ENCODE measurements at places on chromosomes 7 and 10.

- DNase-seq, result no peak
Observed at GRCh38 chr10:13091801-13092200, 8.2 kb upstream of the OPTN start.

DNA sequence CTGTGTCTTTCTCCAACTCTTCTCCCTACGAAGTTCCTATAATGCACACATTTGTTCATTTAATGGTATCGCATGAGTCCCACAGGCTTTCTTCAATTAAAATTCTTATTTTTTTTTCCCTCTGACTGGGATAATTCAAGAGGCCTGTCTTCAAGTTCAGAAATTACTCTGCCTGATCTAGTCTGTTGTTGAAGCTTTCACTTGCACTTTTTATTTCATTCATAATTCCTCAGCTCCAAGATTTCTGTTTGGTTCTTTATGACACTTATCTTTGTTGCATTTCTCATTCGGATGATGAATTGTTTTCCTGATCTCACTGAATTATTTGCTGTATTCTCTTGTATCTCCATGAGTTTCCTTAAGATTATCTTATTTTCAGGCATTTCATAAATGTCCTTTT, 103.9 kb downstream of the RSU1 start:
- DNase-seq, result no peak

DNA sequence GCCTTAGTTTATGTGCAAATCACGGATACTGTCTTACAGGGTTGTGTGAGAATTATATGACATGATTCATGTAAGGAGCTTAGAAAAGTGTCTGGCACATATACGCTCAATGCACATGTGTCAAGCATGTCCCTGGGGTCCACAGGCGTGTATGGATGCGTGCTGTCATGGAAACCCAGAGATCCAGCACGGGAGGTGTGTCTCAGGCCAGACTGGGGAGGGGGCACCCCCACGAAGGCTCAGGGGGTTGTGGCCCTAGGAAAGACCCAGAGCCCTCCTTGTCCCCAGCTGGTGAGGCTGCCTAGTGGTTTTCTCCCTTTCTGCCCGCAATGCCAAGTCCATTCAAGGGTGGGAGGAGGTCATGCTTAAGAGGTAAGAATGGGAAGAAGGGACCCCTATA, 9.1 kb downstream of the BTBD16 start:
- no peak for DNase-seq

DNA sequence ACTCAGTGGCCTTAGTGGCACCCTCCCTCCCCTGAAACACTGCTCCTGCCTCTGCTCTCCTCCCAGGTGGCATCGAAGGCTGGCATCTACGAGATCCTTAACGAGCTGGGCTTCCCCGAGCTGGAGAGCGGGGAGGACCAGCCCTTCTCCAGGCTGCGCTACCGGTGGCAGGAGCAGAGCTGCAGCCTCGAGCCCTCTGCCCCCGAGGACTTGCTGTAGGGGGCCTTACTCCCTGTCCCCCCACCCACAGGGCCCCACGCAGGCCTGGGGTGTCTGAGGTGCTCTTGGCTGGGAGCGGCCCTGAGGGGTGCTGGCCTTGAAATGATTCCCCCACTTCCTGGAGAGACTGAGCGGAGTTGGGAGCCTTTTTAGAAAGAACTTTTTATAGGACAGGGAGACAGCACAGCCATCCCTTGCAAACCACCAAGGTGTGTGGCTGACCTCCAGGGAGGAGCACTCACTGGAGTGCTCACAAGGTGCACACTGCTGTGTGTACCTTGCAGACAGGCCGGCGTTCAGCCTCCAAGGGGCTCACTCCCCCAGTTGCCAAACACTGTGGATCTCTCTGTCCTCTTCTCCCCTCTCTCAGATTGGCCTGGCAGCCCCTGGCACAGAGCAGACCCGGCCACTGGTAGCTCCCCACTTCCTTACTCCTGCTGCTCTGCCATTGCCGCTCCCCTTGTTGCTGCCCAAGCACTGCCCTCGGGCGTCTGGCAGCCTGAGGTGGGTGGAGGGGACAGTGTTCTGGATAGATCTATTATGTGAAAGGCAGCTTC, 35.8 kb downstream of the PRF1 start:
- no peak for DNase-seq

DNA sequence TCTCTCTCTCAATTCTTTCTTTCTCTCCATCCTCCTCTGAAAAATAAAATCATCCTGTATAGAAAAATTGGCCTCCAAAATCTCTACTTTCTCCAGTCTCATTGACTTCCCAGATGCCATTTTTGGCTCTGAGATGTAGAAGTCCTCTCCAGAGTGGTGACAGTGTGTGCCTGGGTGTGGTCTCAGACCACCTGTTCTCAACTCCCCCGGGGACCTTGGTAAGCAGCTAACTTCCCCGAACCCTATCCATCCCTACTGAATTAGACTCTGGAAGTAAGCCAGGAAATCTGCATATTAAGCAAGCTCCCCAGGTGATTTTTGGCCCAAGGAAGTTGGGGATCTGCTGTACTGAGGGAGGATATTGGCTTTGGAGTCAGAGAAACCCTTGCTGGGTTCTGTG, 120.5 kb downstream of the WDR11 start:
- no peak for DNase-seq

DNA sequence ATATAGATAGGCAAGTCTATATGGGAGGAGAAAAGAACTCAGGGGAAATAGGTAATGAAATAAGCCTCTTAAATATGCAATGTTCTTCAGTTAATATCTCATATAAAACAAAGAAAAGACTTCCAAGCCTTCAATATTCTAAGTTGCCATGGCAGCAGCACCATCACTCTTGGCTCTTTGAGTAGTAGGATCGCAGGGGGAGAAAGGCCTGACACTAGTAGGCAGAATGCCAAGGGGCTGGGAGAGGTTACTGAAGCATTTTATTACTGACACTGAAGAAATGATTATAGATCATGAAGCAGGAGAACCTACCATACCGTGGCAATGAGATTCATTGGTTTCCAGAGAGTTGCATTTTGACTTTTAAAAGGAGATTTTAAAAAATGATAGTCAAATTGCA, 193.9 kb downstream of the NXPH1 start:
- no peak for DNase-seq

GRCh38 chr10:4196183-4196582, 411.2 kb upstream of the KLF6 start:
- DNase-seq, result no peak

- no peak for DNase-seq
Observed at GRCh38 chr7:19930051-19930450, 156.6 kb upstream of the TMEM196 start.

DNA sequence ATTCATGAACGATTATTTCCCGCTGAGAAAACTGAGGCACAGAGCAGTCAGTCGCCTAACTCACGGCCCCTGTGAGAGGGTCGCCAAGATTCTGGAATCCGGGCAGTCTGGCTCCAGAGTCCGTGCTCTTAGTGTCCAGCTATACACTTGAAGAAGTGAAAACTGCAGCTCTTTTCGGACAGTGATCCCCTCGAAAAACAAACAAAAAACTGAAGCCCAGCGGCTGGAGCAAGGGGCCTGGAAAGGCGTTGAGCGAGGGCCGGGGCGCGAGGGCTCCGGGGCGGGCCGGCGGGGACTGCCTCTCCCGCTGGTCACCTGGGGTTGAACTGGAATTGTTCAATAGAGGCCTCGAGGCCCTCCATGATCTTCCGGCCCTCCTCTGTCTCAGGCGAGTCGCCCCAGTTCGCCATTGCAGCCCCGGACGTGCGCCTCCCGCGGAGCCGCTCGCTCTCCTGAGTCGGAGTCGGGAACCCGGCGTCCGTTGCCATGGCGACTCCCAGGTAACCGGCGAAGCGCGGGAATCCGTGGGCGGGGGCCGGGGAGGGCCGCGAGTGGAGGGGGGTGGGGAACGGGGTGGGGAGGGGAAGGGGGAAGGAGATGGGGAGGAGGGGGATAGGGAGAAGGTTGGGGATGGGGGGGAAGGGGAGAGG, 881 bp downstream of the C10orf67 start:
- DNase-seq, result no peak

DNA sequence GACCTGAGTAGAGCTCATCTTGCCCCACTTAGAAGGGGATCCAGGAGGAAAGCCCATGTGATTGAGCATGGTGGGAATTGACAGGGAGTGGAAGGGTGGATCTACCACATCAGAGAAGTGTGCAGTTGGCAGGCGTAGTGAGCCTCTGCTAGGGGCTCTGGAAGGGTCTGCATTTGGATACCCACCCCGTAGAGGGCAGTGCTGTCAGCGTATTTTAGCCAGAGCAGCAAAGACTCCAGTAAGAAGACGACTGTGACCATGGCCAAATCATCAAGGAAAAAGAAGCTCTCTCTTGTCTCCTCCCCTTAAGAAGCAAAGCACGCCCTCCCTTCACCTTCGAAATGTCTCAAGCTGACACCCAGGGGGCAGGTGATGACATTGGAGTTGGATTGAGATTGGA, 68.8 kb upstream of the INHBA start:
- no peak for DNase-seq

GRCh38 chr7:158646766-158647474, 57.7 kb downstream of the NCAPG2 start:
- DNase-seq, result peak; percentile 8

DNA sequence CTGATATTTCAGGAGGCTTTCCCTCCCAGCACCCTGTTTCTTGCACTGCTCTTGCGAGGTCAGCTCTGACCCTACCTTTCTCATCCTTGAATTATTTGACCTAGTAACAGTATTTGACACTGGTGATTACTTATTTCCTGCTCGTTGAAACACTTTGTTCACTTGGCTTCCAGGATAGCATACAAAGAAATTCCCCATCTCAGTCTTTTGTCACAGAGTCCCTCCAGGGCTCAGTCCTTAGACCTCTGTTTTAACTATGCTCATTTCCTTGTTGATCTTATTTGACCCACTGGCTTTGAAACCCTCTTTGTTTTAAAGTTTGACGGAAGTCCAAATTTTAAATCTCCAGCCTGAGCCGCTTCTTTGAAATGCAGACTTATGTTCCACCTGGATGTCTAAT, 29.9 kb downstream of the BMPR1A start:
- no peak for DNase-seq

GRCh38 chr7:29135846-29136245, 10.5 kb downstream of the CPVL start:
- DNase-seq, result no peak

- DNase-seq, result no peak
Observed at GRCh38 chr10:85791818-85792532, 574.6 kb downstream of the GRID1 start.

DNA sequence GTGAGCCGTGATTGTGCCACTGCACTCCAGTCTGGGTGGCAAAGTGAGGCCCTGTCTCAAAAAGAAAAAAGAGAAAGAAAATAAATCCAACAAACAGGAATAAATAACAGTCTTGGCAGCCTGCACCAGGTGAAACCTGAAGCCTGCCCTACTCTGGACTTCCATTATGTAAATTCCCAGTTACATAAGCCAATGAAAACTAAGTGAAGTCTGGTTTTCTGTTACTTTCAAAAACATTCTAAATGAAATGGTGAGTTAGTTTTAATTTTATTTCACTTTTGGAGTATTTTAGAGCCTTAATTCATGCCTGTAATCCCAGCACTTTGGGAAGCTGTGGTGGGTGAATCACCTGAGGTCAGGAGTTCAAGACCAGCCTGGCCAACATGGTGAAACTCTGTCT, 22.5 kb upstream of the HIBADH start:
- no peak for DNase-seq

DNA sequence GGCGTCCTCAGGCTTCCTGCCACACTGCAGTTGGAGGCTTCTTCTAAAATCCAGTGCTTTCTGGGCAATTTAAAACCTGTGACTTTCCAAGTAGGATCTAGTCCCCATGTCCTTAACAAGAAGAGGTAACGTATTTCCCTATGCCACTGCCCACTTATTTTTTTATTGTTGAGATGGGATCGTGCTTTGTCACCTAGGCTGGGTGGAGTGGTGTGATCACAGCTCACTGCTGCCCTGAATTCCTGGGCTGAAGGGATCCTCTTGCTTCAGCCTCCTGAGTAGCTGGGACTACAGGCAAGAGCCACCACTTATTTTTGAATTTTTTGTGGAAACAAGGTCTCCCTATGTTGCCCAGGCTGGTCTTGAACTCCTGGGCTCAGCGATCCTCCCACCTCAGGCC, 63.4 kb downstream of the DAGLB start:
- DNase-seq, result no peak

GRCh38 chr7:105664816-105665525, 83.7 kb upstream of the EFCAB10 start:
- no peak for DNase-seq

GRCh38 chr7:41738336-41738735, 35.4 kb upstream of the INHBA start:
- no peak for DNase-seq

DNA sequence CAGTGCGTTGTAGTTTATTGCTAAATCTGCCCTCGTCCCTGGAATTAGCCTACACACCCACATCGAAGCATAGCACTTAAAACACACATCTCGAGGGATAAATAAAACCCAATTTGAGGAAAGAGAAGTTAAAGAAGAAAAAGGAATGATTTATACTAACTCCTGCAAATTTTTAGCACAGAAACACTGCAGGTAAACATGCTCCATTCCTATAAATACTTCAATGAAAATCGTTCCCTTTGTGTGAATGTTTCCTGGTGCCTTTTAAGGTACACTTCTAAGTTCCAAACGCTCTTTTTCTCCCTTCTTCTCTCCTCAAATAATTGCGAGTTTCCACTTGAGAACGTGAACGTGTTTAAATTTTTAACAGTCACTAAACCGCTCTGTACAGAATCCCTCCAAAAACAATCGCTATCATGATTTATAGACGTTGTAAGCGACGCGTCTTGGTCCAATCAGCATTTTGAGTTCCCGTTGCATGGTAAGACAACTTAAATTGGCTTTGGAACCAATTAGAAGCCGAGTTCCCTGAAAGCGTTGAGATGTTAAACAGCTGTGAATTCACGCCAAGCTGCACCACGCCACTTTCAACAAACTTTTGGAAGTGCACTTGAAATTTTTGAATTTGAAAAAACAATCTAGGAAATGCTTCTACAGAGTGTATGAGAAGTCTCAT, 12.5 kb upstream of the EBLN1 start:
- DNase-seq, result no peak

- DNase-seq, result no peak
Observed at GRCh38 chr7:151276666-151277590, 28.4 kb upstream of the SMARCD3 start.

DNA sequence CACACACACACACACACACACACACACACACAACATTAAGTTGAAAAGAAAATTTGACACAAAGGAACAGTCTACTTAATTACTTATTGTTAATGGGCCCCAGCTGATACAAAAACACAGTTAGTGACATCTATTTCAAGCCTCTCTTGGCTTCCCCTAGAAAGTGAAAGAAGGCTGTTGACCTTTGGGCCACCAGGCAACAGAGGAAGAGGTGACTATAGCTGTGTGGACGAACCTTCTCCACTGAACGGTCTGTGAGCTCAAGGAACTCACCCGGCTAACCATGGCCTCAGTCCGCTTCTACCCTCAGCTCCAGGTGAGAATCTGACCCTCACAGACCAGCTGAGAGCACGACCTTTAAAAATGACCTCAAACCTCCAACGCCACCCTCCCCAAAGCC, 32.9 kb upstream of the CALN1 start:
- no peak for DNase-seq

All from CMK (cell line).